ENCODE measurements at places on chromosomes 2 and 18.

GRCh38 chr2:190599073-190599472 is 49.8 kb upstream of the NAB1 start:
- DNase-seq = no peak

DNA sequence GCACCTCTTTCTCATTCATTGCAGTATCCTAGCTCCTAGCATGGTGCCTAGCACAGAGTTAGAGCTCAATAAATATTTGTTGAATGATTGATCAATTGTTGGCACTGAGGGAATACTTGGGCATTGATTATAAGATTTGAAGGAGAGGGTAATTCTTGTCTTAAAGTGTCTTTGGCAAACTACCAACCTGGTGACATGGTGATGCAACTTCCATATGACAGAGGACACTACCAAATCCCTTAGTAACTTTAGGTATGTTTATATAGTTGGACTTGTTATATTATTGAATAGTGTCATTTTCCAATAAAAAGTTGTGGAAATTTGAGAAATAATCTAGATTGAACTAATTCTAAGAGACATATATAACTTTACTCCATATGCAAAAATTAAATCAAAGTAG is 58.6 kb upstream of the CHMP1B start:
- no peak for DNase-seq

GRCh38 chr18:57542812-57543427 is 43.6 kb downstream of the FECH start:
- no peak for DNase-seq

- no peak for DNase-seq
Measured at GRCh38 chr2:65282477-65283053, 54.9 kb downstream of the ACTR2 start.

DNA sequence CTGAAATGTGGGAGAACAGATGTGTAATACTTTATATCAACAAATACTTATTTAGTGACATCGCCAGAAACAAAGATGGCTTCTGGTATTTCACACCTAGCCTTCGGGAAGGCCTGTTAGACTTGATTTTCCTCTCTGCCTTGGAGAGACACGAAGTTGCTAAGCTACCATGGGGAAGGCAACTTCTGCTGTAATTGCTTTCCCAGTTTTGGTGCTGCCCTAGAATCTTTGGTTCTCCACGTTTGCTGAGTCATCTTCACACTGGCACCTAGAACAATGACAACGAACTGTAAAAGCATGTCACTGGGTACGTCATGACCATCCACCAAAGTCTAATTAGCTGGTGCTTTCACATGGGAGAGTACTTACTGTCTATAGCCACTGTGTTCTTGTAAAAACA is 58.7 kb upstream of the ACTR3 start:
- no peak for DNase-seq

Data from NCI-H1436 (cell line).